ENCODE measurements at places on chromosomes 13 and 19. TPM values are rescaled to one million over a fixed set of nuclear protein-coding genes. Genes with fewer than 3 reads are reported as not detected.

DNA sequence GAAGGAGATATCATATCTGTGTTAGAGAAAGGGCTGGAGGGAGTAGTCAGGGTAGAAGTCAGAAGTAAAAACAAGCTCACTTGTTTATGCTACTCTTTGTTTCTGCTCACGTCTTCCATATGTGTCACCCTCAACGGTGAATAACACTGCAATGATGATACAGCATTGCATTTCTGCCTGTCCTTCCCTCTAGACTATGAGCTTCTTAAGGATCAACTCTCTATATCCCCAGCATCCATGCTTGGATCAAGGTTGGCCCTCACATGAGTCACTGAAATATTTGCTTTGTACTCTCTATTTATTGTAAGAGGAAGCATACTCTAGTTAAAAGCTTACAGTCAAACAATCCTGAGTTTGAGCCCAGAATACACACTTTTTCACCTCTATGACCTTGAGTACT, 406.0 kb downstream of the RFC3 start:
- no peak for DNase-seq

DNA sequence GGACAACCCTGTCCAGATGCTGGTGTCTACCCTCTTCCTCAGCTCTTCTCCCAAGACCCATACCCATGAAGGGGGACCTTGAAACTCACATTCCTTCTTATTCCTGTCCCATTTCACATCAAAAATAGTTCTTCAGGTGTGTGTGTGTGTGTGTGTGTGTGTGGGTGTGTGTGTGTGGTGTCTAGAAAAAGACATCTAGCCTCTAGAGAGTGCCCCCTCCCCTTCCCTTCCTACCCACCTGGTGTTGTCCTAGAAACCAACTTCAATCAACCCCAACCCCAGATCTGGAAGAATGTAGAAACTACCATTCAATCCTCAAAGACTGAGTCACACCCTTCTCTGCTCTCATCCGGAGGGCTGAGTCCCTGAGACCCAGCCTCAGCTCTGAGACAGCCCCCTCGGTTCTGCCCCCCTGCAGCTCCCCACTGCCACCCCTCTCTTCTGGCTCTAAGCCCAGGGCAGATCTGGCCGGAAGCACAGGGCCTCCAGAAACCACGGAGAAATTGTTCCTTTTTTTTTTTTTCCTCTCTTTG, 3.5 kb downstream of the KCNN4 start:
- DNase-seq: peak; percentile 44

- DNase-seq: no peak
Observed at GRCh38 chr19:48992581-48993174, 431 bp downstream of the GYS1 start.

DNA sequence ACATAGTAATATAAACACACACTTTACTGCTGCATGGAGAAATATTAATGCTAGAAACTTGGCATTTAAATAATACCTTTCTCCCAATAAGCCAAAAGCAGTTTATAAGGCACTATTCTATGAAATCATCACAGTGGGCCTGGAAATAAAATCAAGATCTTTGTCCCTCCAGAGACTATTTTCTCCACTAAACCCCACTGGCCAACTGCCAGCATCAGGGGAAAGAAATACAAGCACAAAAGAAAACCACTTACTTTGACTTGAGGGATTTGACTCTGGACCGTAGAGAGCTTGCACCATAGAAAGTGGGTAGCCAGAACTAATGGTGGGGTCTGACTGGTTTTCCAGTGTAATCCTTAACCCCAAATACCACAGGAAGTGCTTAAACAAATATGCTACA, 71.9 kb downstream of the DCLK1 start:
- DNase-seq: no peak

MRPL4 gene
- 10.2 TPM for total RNA-seq

Measured in frontal cortex (tissue), 4 donors.